Small intestine (tissue), 16 donors: ENCODE measurements at places on chromosomes 6 and 20. TPM values are rescaled to one million over a fixed set of nuclear protein-coding genes. Genes with fewer than 3 reads are reported as not detected.

DNA sequence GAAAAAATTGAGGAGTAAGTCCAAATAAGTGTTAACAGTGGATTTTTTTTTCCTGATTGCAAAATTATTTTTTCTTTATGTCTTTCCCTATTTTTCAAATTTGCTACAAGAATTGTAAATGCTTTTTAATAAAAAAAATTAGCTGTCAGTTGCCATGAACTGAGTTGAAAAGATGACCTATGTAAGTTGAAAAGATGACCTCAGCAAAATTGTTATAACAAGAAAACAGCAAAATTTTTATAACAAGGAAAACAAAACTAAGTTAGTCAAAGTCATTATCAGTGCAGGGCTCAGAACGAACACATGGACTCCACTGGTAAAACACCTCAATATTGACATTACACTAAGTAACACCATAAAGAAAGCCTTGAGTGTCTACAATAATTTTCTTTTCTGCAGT lies 207.0 kb upstream of the HDDC2 start:
- no peaks in the 10 kb centered on the region for H3K27me3 ChIP-seq
- H3K36me3 ChIP-seq: no peaks in the 10 kb centered on the region
- no peak overlapping the region for H3K27ac ChIP-seq
- H3K4me1 ChIP-seq: no peaks in the 10 kb centered on the region

C2 gene
- 13.0 TPM for polyA plus RNA-seq

- H3K27me3 ChIP-seq: no peaks in the 10 kb centered on the region
- H3K4me3 ChIP-seq: no peak overlapping the region
- no peaks in the 10 kb centered on the region for H3K4me1 ChIP-seq
- no peak for DNase-seq
These were observed 30.4 kb downstream of the SCAF8 start for GRCh38 chr6:154763650-154764049.

SERPINB1 gene
- 154 TPM for polyA plus RNA-seq

DNA sequence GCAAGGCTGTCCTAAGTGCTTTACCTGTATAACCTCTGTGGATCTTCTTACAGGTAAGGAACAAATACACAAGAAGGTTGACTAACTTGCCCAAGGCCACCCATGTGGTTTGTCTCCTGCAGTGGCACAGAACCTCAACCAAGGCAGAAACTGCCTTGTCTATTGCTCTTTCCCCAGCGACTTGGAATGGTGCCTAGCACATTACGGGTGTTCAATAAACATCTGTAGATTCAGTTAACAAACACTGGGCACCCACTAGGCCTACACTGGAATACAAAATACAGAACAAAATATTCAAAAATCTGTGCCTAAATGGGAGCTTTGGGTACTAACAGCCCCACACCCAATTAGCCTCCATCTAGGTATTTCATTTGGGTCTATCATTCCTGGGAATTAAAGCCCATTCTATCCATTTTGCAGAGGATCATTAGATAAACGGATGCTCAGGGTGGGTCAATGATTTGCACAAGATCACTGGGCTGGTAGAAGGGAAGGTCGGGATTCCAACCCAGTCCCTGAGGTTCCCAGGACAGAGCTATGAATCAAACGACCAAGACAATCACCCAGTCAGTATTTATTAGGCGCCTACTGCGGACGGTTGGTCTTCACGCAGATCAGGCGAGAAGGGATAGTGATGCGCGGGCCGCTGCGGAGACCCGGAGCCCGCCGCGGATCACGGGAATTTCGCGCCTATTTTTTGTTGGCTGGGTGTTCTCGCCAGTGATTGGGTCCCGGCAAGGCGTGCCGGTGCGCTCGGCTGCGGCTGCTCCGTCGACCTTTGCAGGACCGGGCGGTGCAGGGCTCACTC lies at the start of gene STK35:
Gene STK35, plus strand, starts transcription at position 771 of the 808 bp plus-strand sequence. CDS start 55 bp downstream, outside the sequence.
- DNase-seq: peak; percentile 80
- H3K36me3 ChIP-seq: no peaks in the 10 kb centered on the region
- H3K27me3 ChIP-seq: peaks cover 1% of the 10 kb centered on the region
- H3K4me3 ChIP-seq: peak within 1 kb of the TSS; percentile 91
- peak within 1 kb of the TSS; percentile 99 for H3K27ac ChIP-seq

DNA sequence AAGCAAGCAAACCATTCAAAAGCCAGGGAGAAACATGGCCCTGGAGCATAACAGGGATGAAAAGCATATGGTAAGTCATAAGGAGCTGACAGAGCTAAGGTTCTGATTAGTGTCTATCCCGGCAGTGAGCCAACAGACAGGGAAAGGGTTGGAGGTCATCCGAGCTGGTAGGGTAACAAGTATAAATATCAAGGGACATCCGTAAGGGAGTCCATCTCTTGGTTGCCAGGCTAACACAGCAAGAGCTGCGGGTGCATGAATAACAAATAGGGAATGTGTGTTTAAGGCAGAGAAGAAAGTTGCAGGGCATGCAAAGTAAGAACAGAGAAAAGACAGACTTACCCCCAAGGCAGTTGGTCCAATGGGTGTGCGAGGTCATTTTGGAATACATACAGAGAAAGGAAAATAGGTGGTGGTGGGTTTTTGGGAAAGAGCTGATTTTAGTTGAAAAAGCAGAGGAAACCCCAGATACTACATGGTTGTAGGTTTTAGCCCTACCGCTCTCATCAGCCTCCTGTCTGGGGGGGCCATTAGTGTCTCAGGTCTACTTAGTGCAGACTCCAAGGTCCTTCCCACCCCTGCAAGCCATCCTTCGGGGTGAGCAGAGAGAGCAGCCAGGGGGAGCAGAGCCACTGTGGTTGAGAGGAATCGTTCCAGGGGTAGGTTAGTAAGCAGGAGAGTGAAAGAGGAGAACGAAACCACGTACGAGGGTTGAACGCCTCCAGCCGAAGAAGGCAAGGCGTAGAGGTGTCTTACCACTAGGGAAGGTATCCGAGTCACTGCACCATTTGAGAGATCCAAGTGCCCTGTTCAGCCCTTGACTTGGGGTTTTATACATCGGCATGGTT lies at the start of gene ERVFRD-1:
Gene ERVFRD-1, minus strand, starts transcription at position 805 of the 848 bp plus-strand sequence. CDS start 6,415 bp downstream, outside the sequence.
- DNase-seq: no peak
- no peaks in the 10 kb centered on the region for H3K36me3 ChIP-seq
- H3K4me3 ChIP-seq: no peak within 1 kb of the TSS
- no peaks in the 10 kb centered on the region for H3K27me3 ChIP-seq
- H3K27ac ChIP-seq: no peak within 1 kb of the TSS

NKAPL gene
- 0.81 TPM for polyA plus RNA-seq

DNA sequence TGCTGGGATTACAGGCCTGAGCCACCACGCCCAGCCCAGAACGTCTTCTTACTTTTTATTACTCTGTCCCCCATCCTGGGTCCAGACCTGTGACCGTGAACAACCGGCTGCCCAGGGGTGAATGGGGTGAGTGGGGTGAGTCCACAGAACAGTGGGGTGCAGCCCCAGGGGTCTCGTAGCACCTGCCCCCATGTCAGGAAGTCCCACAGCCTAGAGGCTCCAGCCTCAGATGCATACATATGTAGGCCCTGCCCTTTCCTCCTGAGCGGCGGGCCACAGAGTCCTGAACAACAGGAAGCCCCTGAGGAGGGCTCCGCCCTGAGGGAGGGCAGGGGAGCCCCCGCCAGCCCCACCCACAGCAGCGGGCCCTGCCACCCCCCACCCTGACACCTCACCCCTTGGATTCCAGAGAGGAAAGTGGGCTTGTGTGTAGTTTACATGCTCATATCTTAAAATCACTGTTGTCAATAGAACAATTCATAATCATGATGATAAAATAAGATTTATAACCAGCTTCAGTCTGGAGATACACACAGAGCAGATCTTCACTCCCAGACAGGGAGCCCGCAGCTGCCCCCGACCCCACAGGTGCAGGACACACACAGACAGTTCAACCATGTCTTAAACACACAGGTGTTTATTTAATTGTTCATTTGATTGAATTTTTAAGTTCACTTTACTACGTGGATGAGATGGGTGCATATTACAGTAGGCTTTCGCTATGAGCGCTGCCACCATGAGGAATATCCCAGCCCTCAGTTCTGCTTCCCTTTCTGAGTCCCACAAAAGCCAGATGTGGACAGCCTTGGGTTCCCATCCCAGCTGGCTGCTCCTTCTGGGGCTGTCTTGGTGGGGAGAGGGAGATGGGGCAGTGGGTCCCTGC lies 12.4 kb upstream of the GMEB2 start:
- H3K4me3 ChIP-seq: no peak overlapping the region
- no peaks in the 10 kb centered on the region for H3K27me3 ChIP-seq
- H3K4me1 ChIP-seq: no peaks in the 10 kb centered on the region
- H3K27ac ChIP-seq: no peak overlapping the region
- H3K36me3 ChIP-seq: no peaks in the 10 kb centered on the region

DNA sequence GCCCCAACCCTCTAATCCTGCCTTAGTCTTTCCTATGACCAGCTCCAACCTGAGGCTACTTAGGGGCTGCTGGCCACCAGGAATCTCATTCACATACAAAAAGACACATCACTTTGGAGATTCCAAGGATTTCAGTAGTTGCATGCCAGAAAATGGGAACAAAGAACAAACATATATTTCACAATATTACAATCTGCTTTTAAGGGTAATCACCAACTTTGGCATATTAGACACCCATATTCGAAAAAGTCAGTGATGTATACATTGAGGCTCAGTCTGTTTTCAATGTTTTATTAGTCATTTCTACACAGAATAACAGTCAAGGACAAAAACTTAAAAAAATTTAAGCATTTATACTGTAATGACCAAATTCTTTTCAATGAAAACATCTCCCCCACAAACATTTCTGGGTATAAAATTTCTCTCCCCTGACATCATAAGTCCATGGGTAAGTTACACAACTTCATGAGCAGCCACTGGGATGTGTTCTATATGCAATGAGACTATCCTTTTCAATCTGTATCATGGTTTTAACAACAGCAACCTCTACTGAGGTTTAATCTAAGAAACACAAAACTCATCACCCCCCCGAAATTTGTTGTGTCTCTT lies 103.5 kb downstream of the MAP7 start:
- H3K4me3 ChIP-seq: no peak overlapping the region
- H3K36me3 ChIP-seq: no peaks in the 10 kb centered on the region
- H3K4me1 ChIP-seq: peaks cover 7% of the 10 kb centered on the region
- H3K27me3 ChIP-seq: no peaks in the 10 kb centered on the region
- no peak for DNase-seq

TRIM10 gene
- 1.4 TPM for polyA plus RNA-seq

DNA sequence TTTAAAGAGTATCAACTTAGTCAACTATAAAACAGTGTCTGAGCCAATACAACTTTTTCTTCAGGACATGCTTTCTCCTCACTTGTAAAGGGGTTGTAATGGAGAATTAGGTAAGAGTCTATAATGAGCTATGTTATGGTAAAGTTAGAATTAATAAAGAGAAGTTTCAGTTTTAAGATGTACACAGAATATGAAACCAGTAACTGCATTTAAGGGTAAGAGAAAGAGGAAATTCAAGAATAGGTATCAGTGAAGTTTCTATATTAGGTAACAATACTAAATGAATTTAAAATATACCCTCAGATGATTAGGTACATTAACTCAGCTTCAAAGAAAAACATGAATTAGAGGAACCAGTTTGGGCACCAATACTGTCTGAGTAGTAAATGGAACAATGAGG lies 1444.3 kb upstream of the ADGRB3 start:
- DNase-seq: no peak
- H3K4me3 ChIP-seq: no peak overlapping the region
- no peaks in the 10 kb centered on the region for H3K4me1 ChIP-seq

GRCh38 chr6:151699719-151700118 lies 107.8 kb upstream of the ESR1 start:
- no peak overlapping the region for H3K27ac ChIP-seq
- no peak for DNase-seq
- H3K36me3 ChIP-seq: no peaks in the 10 kb centered on the region
- no peak overlapping the region for H3K4me3 ChIP-seq
- no peaks in the 10 kb centered on the region for H3K27me3 ChIP-seq
- no peaks in the 10 kb centered on the region for H3K4me1 ChIP-seq

CST3 gene
- 907 TPM for polyA plus RNA-seq

DNA sequence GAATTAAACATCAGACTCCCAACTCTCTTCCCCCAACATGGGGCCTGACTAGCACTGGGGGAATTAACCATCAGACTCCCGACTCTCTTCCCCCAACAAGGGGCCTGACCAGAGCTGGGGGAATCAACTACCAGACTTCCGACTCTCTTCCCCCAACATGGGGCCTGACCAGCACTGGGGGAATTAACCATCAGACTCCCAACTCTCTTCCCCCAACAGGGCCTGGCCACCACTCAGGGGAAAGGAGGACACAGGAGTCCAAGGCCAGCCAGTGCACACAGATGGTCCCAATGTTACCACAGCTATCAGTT lies 13.1 kb downstream of the CST7 start:
- DNase-seq: no peak
- no peak overlapping the region for H3K4me3 ChIP-seq

- H3K27ac ChIP-seq: no peak within 1 kb of the TSS
- no peaks in the 10 kb centered on the region for H3K4me1 ChIP-seq
- DNase-seq: no peak
- H3K4me3 ChIP-seq: no peak within 1 kb of the TSS
- peaks cover 53% of the 10 kb centered on the region for H3K27me3 ChIP-seq
These were observed at the start of gene LIN28B for GRCh38 chr6:104956731-104957294. LIN28B (plus strand) TSS chr6:104957107; CDS start chr6:104957251, 144 bp downstream.

DNA sequence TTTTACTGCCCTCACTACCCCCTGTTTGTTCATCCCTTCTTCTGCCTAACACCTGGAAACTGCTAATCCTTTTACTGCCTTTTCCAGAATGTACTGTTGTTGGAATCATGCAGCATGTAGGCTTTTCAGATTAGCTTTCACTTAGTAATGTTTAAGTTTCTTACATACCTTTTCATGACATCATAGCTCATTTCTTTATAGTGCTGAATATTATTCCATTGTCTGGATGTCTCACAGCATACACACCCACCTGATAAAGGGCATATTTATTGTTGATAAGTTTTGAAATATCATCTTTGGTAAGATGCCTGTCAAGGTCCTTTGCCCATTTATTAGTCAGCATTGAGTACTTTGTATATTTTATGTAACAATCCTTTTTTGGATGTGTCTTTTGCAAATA lies 588.2 kb upstream of the NRSN1 start:
- no peak overlapping the region for H3K27ac ChIP-seq
- no peak for DNase-seq
- no peaks in the 10 kb centered on the region for H3K4me1 ChIP-seq
- no peaks in the 10 kb centered on the region for H3K27me3 ChIP-seq
- no peak overlapping the region for H3K4me3 ChIP-seq

GRCh38 chr6:4983322-4983721 lies 20.5 kb downstream of the RPP40 start:
- no peaks in the 10 kb centered on the region for H3K36me3 ChIP-seq
- no peaks in the 10 kb centered on the region for H3K27me3 ChIP-seq
- H3K4me3 ChIP-seq: no peak overlapping the region
- H3K4me1 ChIP-seq: no peaks in the 10 kb centered on the region
